ENCODE measurements at places on chromosomes 11 and 22. TPM values are rescaled to one million over a fixed set of nuclear protein-coding genes. Genes with fewer than 3 reads are reported as not detected.

Gene PDE3B
- polyA plus RNA-seq: 1.2 TPM

Gene SEC14L6
- polyA plus RNA-seq: 0.07 TPM

Gene MUC5B
- polyA plus RNA-seq: 0.56 TPM

Gene OTUB1
- 54.6 TPM for polyA plus RNA-seq

Gene KDELR3
- polyA plus RNA-seq: 1.0 TPM

Gene OR51L1
- not detected for polyA plus RNA-seq

Gene C11orf52
- 6.5 TPM for polyA plus RNA-seq

Gene MFNG
- 2.6 TPM for polyA plus RNA-seq

Gene NXPE1
- polyA plus RNA-seq: not detected

Gene PGA4
- 9.5 TPM for polyA plus RNA-seq

Gene SLC22A25
- 0.04 TPM for polyA plus RNA-seq

Gene PKP3
- polyA plus RNA-seq: 332 TPM

Gene CEND1
- polyA plus RNA-seq: 0.12 TPM

Gene HBE1
- not detected for polyA plus RNA-seq

Gene SDHAF2
- polyA plus RNA-seq: 33.3 TPM

Gene OR10G8
- polyA plus RNA-seq: not detected

Gene NAALAD2
- 0.15 TPM for polyA plus RNA-seq

Gene JHY
- polyA plus RNA-seq: 0.77 TPM

Gene TBX1
- 1.2 TPM for polyA plus RNA-seq

Gene ZNF143
- 9.9 TPM for polyA plus RNA-seq

Gene CSNK1E
- polyA plus RNA-seq: 152 TPM

Gene OR8H1
- not detected for polyA plus RNA-seq

Gene MUC5AC
- 0.08 TPM for polyA plus RNA-seq

Gene PHF21B
- polyA plus RNA-seq: 0.08 TPM

Gene GRIK4
- polyA plus RNA-seq: 0.12 TPM

Gene PKNOX2
- 0.43 TPM for polyA plus RNA-seq

Gene LDHAL6A
- polyA plus RNA-seq: not detected

Gene FREY1
- 0.49 TPM for polyA plus RNA-seq

Gene USP35
- polyA plus RNA-seq: 4.1 TPM

Gene KRTAP5-7
- polyA plus RNA-seq: 0.20 TPM

Gene OR8G5
- polyA plus RNA-seq: not detected

Gene BIK
- 18.5 TPM for polyA plus RNA-seq

Data from esophagus (tissue), 2 donors.